Stimulated activated naive CD8-positive, alpha-beta T cell treated with anti-CD3 and anti-CD28 coated beads, Interleukin-15, Interleukin-2, amounts not matched to agents 100 U/mL and 50 U/mL, for 24 hours (primary cell): ENCODE measurements at places on chromosomes 2 and 18.

GRCh38 chr2:19478409-19478808 is 120.0 kb upstream of the OSR1 start:
- DNase-seq: no peak

GRCh38 chr2:9538000-9538507 is 17.6 kb downstream of the ADAM17 start:
- no peak for DNase-seq

DNA sequence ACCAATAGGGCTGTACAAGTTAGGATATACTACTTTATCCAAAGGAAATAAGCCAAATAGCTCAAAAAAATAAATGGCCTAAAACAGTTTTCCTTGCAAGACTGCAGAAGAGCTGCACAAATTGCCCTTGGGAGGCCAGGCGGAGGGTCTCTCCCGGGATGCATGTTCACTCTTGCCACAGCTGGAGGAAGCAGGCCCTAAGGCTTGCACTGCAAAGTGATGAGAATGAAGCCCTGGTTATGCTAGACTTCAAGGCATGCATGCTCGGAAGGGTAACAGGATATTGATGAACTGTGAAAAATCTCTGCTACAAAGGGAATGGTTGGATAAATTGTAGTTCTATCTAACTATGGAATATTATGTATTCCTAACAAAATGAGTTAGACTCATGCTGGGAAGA is 27.5 kb upstream of the LDLRAD4 start:
- DNase-seq: no peak

- no peak for DNase-seq
Measured at GRCh38 chr2:147425437-147426029, 419.3 kb upstream of the ACVR2A start.

GRCh38 chr2:105836840-105837692 is 92.4 kb downstream of the NCK2 start:
- DNase-seq: peak; percentile 64

- no peak for DNase-seq
Measured at GRCh38 chr18:32530947-32531651, 60.4 kb upstream of the GAREM1 start.

DNA sequence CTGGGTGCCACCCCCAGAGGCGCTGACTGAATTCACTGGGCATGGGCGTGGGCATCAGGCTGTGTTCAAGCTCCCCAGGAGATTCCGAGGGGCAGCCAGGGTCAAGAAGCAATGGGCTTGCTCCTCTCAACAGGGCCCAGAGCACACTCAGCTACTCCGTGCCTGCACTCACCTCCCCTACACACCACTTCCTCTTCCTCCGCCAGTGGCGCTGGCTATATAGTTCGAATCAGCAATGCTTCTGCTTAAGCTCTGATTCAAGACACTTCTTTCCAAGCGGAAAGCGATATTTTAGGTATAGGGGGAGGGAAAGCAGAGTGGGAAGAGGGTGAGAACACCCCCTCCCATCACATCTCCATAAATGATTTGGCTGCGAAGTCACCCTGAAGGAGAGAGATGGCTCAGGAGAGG is 42.1 kb downstream of the CRACDL start:
- DNase-seq: no peak

DNA sequence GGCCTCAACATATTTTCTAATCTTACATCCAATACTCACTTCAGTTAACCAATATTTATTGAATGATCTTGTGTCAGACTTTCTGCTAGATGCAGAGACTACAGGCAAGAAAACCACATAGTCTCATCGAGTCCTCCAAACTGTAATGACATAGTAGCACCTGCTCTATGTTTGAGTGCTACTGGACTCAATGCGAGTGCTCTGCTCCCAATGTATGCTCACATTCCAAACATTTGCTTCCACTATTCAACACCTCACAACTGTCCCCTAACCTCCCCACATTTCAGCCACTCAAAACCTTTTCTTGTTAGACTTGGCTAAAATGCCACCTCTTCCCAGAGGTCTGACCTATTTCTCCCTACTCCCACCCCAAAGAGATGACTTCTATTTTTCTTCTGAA is 65.2 kb downstream of the SLC66A3 start:
- DNase-seq: no peak

DNA sequence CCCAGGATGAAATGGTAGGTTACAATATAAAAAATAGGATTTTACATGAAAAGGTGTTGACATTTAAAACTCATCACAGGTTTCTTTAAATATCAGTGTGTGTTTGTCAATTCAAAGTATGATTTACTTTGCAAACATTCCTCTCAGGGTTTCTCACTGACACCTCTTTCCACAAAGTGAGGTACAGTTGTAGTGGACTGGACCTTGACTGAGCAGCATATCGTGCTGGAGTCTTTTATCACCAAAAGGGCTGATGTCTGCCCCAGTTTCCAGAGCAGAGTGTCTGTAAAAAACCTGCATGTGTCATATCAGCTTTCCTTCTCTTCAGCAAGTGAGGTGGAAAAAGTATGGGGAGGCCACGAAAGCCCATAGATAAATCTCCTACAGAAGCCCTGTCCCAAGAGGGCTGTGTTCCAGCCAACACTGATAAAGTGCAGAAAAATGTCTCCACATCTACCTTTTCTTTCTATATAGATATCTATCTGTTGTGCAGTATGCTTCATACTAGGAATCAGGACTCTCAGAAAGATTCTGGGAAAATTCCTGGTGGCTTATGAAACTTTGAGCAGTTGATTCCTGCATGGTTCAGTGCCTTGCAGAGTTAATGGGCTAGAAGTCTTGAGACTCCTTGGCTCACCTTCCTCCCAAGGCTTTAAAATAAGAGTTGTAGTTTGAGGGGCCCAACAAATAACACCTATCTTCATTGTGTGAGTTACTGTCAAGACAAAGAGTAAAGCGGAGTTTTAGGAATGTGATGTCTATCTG is 6.9 kb downstream of the ACYP2 start:
- DNase-seq: no peak

DNA sequence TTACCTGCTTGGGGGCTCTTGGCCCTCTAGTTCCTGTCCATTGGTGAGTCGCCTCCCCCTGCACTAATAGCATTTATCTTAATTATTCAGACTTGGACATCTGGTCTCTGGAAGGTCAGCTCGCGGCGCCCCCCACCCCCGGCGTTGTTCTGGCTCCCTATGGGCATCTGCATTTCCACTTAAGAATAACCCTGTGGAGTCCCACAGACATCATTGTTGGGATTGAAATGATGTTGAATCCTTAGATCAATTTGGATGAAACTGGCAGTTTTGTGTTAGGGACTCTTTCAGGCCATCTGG is 313.8 kb upstream of the HS6ST1 start:
- no peak for DNase-seq

- no peak for DNase-seq
Measured at GRCh38 chr2:33583194-33583938, 15.7 kb downstream of the FAM98A start.

- no peak for DNase-seq
Measured at GRCh38 chr2:236744281-236744705, 174.7 kb downstream of the ACKR3 start.

GRCh38 chr2:79822136-79822535 is 309.3 kb downstream of the CTNNA2 start:
- no peak for DNase-seq

DNA sequence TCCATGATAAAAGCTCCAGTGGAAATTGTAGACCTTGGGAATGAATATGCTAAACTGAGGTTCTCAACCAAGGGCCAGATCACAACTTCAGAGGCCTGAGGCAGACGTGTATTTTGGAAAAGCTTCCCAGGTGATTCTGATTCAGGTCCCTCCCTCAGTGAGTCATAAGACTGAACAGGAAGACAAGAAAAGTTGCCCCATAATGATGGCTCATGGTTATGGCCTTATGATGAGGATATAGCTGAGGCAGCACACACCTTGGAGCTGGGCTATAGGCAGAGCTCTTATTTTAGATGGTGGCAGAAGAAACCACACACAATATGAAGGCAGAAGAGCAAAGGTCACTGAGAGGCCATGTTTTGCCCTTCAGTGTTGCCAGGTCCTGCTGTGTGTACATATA is 9.6 kb downstream of the ANTXR1 start:
- no peak for DNase-seq

DNA sequence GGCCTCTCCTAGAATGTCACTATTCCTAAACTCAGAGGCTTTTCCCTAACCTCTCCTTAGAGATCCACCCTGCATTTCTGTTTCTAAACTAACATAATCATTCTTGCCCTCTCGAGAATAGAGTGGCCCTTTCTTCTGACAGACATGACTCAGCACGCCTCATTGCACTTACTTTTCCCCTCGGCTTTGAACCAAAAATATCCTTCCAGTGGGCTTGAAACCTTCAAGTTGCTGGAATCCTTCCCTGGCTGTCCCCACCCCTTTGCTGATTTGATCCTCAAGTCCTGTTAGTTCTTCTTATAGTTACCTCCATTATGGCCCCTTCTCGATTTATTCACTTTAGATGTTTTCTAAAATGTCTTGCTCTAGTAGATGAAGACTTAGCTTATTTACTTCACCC is 158.0 kb downstream of the LTBP1 start:
- no peak for DNase-seq
